Stimulated activated CD4-positive, alpha-beta T cell treated with anti-CD3 and anti-CD28 coated beads, TNF-alpha, amount 100 ng/mL, for 1 hour (primary cell): ENCODE measurements at places on chromosomes 13 and 19.

- no peak for DNase-seq
These were observed 352.6 kb downstream of the TBC1D4 start for GRCh38 chr13:75129331-75129730.

DNA sequence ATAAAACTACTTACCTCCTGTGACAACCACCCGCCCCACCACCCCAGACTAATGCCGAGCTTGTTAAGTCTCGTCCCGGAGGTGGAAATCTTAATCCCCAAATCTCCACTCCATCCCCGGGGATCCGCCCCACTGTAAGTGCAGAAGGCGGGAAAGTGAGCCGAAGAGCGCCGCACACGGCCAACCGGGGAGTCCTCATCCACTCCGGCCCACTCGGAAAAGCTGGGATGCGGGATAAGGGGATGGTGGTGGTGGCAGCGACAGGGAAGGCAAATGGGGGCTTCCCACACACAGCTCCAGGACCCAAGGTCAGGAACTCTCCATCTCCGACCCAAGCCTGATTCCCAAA lies 621 bp downstream of the FBL start:
- DNase-seq, result no peak

DNA sequence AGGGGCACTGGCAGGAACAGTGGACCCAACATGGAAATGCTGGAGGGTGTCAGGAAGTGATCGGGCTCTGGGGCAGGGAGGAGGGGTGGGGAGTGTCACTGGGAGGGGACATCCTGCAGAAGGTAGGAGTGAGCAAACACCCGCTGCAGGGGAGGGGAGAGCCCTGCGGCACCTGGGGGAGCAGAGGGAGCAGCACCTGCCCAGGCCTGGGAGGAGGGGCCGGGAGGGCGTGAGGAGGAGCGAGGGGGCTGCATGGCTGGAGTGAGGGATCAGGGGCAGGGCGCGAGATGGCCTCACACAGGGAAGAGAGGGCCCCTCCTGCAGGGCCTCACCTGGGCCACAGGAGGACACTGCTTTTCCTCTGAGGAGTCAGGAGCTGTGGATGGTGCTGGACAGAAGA lies 4.1 kb downstream of the KLK2 start:
- DNase-seq, result no peak

GRCh38 chr13:23510979-23511735 lies 59.1 kb upstream of the TNFRSF19 start:
- no peak for DNase-seq

DNA sequence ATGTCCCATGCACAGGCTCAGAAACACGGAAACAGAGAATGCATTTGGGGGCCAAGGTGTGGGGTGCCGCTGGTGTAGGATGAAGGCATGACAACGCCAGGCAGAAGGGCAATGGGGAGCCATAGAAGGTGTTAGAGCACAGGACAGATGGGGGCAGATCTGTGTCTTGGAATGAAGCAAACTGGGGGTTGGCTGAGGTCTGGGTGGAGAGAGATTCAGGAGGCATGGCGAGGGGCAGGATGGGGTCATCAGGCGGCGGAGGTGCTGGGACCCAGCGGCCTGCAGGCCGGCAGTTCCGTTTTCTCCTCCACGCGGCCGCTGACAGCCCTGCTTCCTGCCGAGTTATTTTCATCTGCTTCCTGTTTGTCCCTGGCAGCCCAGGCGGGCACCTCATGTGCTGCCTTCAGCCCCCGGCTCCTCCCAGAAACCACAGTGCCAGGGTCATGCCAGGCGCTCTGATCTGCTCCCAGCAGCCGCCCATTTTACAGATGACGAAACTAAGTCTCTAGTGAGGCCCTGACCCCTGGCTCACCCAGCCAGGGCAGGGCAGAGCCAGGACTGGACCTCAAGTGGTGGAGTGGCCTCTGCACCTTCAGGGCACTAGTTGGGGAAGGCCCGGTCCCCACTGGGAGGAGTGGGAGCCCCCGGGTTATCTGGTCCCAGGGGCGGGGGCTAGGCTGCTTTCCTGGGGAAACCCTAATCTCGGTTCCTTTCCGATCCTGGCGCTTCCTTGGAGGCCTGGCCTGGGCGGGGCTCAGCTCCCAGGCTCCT lies 2.2 kb downstream of the ARHGAP45 start:
- no peak for DNase-seq

GRCh38 chr13:59356607-59357006 lies 807.1 kb downstream of the DIAPH3 start:
- DNase-seq, result no peak

- no peak for DNase-seq
These were observed 228.5 kb downstream of the RFC3 start for GRCh38 chr13:34046457-34046856.

- DNase-seq, result no peak
These were observed 180.9 kb downstream of the DIAPH3 start for GRCh38 chr13:59982631-59983382.

DNA sequence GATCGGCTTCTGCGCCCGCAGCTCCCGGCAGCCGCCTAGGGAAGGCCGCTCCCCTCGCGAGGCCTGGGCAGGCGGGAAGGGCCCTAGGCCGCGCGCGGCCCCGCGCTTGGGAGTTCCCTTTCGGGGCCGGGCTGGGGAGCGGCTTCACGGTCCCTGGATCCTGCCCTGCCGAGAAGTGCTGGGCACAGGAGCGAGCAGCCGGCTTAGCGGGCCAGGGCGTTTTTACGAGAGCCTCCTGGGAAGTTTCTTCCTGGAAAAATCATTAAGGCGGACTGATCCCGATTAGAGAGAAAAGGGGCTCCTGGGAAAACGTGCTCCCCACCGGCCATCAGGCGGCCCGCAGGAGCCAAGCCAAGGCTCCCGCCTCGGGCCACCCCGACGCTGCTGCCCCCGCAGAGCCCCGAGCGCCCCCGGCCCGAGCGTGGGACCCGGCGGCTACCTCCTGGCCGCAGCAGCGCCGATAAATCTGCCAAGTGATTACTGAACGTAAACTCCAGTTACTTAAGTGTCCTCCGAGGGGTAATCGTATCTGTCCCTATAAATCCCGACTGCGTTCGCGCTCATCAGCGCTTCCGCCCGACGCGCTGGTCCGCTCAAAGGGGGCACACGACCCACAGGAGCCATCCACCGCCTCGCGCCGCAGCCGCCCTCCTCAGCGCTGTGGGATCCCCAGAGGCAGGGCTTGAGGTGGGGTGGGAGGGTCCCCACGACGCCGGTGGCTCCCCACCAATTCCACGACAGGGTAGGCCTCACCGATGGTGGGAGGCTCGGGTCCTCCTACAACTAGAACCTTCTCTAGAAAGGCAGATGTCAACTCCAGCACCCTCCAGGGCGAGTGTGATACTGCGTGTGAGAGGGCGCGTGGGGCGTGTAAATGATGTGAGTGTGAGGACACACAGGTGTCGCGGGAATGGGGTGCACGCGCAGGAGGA lies 2.8 kb downstream of the ZIC5 start:
- DNase-seq, result no peak

DNA sequence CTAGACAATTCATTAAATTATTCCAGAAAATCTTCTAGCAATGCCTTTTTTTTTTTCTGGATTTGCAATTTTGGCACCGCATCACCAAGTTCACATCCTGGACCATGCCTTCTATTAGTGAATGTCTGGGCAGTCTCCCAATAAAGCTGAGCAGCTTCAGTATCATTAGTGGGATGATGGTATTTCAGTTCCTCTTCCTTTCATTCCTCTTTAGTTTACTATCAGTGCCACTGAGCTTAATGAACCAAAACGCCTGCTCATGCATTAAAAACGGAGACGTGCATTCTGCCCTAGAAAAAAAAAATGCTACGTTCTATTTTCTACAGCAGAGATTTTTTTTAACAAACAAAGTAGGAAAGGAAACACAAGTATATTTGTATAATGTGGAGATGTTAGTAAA lies 343.0 kb downstream of the PCDH9 start:
- DNase-seq, result no peak

DNA sequence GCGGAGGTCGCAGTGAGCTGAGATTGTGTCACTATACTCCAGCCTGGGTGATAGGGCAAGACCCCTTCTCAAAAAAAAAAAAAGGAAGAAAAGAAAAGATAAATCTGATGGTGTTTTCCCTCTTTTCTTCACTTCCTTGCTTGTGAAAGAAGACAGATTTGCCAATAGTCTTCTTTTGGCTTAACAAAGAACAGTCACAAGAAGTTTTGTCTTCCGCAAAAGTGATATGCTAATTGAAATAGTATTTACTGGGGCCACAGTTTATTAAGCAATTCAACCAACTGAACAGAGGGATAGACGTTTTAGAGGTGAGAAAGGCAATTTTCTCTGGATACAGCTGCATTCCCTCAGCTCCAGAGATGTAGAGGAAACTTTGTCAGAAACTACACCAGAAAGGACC lies 22.9 kb upstream of the PLAUR start:
- DNase-seq, result no peak

- DNase-seq, result no peak
These were observed 783 bp downstream of the RHPN2 start for GRCh38 chr19:33063753-33064457.

- no peak for DNase-seq
These were observed 406.8 kb upstream of the HTR2A start for GRCh38 chr13:47303626-47304025.

- no peak for DNase-seq
These were observed 360.9 kb downstream of the PCDH17 start for GRCh38 chr13:57992416-57992815.

GRCh38 chr19:15443325-15443724 lies 6.4 kb downstream of the WIZ start:
- no peak for DNase-seq

DNA sequence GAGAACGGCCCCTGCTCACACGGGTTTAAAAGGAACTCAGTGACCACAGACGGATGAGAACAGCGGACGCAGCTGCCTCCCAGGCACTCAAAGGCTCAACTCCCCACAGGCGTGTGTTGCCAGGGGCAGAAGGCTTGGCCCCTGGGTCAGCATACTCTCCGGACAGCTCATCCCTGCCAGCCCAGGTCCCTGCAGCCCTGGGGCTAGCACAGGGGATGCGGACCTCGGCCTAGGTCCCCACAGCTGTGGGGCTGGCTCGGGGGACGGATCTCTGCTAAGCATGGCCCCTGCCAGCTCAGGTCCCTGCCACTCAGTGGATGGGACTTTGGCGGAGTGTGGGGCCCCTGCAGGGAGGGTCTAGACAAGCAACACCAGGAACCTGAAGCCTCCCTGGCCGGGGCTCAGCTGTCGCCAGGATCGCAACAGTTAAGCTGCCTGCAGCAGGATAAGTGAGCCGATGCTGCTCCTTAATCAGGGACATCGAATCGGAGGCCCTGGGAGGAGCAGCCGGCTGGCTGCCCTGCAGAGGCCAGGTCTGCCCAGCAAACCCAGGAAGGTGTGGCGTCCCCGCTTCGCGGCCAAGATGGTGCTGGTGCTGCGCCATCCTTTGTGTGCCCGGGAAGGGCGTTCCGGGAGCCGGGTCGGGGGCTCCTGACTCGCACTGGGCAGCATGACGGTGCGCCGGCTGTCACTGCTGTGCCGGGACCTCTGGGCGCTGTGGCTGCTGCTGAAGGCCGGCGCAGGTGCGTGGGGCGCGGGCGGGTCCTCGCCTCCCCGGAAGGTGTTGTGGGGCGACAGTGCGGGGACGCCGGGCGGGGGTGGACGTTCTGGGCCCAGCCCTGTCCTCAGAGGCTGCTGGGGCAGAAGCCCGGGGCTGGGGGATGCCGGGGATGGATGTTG lies 32.5 kb downstream of the MCF2L start:
- DNase-seq, result no peak

DNA sequence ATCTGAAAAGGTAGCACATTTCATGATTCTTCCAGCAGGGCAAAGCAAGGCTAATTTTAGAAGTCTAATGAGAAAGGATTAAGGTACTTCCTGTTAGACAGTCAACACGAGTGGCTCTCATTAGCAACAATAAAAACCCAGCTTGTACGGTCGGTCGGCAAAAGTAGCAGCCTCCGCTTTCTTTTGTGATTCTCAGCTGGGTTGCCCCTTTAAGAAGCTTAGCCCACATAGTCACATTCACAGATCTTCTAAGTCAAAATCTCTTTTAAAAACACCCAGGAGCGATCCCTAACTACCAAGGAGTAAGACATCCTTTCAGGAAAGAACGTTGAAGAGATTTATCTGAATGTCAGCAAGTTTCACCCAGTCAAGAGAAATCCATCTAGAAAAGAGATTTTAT lies 684.8 kb downstream of the DIAPH3 start:
- no peak for DNase-seq

DNA sequence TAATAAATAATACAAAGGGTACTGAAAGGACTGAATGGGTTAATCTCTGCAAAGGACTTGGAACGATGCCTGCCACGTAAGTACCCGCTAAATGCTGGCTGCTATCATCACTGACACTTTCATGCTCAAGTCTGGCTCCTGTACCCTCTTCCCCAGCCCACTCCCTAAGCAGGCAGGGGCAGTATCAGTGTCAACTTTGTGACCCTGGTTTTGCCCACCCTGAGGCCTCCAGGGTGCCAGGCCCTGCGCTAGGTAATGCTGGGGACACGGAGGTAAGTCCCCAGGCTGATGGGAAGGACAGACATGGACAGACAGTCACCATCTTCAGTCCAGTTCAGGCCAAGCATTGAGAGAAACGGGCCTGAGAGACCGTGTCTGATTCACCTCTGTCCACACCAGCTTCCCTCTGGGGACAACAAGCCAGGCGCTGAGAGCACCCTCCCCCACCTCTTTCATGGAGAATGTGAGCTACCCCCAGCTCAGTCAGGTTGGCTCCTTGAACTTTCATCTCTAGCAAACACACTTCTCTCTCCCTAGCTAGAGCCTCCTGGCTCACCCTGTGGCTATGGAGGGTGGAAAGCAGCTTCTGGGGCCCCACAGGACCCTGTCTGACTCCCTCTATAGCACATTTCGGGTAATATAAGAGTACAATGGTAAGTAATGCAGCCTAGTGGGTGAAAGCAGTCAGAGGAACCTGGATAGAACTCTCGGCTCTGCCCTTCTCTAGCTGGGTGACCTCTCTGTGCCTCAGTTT lies 800 bp downstream of the ETFB start:
- no peak for DNase-seq

DNA sequence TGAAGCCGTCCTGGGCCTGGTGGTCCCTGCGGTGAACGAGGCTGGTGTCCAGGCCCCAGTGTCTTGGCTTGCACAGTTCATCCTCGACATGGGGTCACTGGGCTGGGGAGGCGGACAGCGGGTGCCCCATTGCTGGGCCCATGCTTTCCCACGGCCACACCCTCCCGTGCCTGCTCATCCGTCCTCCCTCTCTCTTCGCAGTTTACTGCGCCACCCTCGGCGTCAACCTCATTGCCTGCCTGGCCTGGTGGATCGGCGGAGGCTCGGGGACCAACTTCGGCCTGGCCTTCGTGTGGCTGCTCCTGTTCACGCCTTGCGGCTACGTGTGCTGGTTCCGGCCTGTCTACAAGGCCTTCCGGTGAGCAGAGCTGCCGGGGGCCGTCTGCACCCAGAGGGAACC lies 12.7 kb downstream of the ADAT3 start:
- no peak for DNase-seq

GRCh38 chr13:97344265-97345175 lies 89.4 kb upstream of the RAP2A start:
- no peak for DNase-seq

GRCh38 chr13:113589961-113590339 lies 5.4 kb downstream of the TFDP1 start:
- no peak for DNase-seq

- no peak for DNase-seq
These were observed 3.0 kb downstream of the DZIP1 start for GRCh38 chr13:95641291-95642027.

GRCh38 chr19:1884719-1885334 lies 469 bp downstream of the ABHD17A start:
- DNase-seq, result no peak
